Aorta (tissue), 5 donors: ENCODE measurements at places on chromosomes 2 and 18.

GRCh38 chr2:83784947-83785346 is 674.1 kb downstream of the SUCLG1 start:
- H3K4me1 ChIP-seq: no peaks in the 10 kb centered on the region
- no peak for DNase-seq
- no peak overlapping the region for H3K27ac ChIP-seq
- H3K4me3 ChIP-seq: no peak overlapping the region
- no peaks in the 10 kb centered on the region for H3K27me3 ChIP-seq
- no peaks in the 10 kb centered on the region for H3K36me3 ChIP-seq

- DNase-seq: no peak
- no peaks in the 10 kb centered on the region for H3K4me1 ChIP-seq
- no peaks in the 10 kb centered on the region for H3K27me3 ChIP-seq
- no peak overlapping the region for H3K27ac ChIP-seq
- no peak overlapping the region for H3K4me3 ChIP-seq
Measured at GRCh38 chr2:99066075-99066958, 75.2 kb upstream of the C2orf15 start.

GRCh38 chr18:35110554-35111485 is 69.6 kb downstream of the MAPRE2 start:
- H3K27me3 ChIP-seq: no peaks in the 10 kb centered on the region
- no peaks in the 10 kb centered on the region for H3K36me3 ChIP-seq
- no peak for DNase-seq
- no peaks in the 10 kb centered on the region for H3K4me1 ChIP-seq
- no peak overlapping the region for H3K4me3 ChIP-seq

GRCh38 chr2:73836141-73836943 is 7.6 kb downstream of the STAMBP start:
- H3K27ac ChIP-seq: no peak overlapping the region
- peaks cover 2% of the 10 kb centered on the region for H3K36me3 ChIP-seq
- DNase-seq: no peak
- peaks cover 5% of the 10 kb centered on the region for H3K4me1 ChIP-seq
- H3K27me3 ChIP-seq: no peaks in the 10 kb centered on the region

DNA sequence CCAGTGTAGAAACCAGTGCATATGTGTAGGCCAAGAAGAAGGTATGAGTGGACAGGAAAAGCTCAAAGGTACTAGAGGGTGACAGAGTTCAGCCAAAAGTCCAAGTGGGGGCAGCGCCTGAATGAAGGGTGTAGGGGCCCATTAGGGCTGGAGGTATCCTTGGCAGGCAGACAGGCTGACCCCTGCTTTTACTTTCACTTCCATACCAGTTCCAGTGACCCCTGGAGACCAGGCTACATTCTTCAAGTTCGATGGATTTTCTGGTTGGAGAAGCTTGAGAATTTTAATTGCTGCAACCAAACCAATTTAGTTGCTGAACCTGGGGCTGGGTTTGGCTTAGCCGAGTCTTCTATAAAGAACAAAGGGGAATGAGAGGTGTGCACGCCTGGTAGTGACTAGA is 42.3 kb upstream of the MRPL33 start:
- no peak for DNase-seq
- no peak overlapping the region for H3K27ac ChIP-seq
- no peaks in the 10 kb centered on the region for H3K4me1 ChIP-seq
- H3K4me3 ChIP-seq: no peak overlapping the region
